PC-3 (cell line): ENCODE measurements at places on chromosomes 1 and 21. TPM values are rescaled to one million over a fixed set of nuclear protein-coding genes. Genes with fewer than 3 reads are reported as not detected.

GRCh38 chr1:231272880-231273279 is 31.9 kb downstream of the GNPAT start:
- no peak overlapping the region for H3K27ac ChIP-seq
- no peaks in the 10 kb centered on the region for H3K4me1 ChIP-seq
- no peak overlapping the region for H3K4me3 ChIP-seq
- peaks cover 33% of the 10 kb centered on the region for H3K36me3 ChIP-seq
- no peak for DNase-seq
- no peaks in the 10 kb centered on the region for H3K27me3 ChIP-seq

- H3K27ac ChIP-seq = no peak overlapping the region
- no peak overlapping the region for H3K4me3 ChIP-seq
- peaks cover 2% of the 10 kb centered on the region for H3K4me1 ChIP-seq
- H3K36me3 ChIP-seq = no peaks in the 10 kb centered on the region
- DNase-seq = no peak
These were observed 193.8 kb upstream of the EDN2 start for GRCh38 chr1:41678111-41678878.

GRCh38 chr21:36260030-36260787 is 59.8 kb upstream of the MORC3 start:
- peak; percentile 86 for DNase-seq
- H3K4me3 ChIP-seq = peak overlapping the region; percentile 65
- no peak overlapping the region for H3K27ac ChIP-seq
- no peaks in the 10 kb centered on the region for H3K27me3 ChIP-seq

TMEM54 gene
- 175 and 194 TPM in 2 replicates for total RNA-seq

DNA sequence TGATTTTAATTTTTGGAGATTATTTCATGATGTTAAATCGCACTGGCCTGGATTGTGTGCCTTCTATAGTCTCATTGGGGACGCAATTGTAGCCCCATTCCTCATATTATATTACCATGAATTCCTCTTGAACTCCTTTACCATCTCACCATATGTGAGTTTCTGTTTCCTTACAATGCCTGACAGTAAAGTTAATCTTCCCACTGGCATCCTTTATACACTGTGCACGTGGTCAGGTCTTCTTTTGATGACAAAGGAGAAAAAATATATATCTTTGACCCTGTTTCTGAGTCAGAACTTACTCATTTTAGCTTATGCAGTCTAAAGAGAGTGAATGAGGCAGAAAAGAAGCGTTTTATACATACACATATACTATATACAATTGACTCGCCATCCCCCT is 774 bp upstream of the ABL2 start:
- H3K4me3 ChIP-seq = peak overlapping the region; percentile 82
- H3K27me3 ChIP-seq = no peaks in the 10 kb centered on the region
- no peaks in the 10 kb centered on the region for H3K36me3 ChIP-seq
- DNase-seq = peak; percentile 80
- peaks cover 40% of the 10 kb centered on the region for H3K4me1 ChIP-seq

- no peaks in the 10 kb centered on the region for H3K27me3 ChIP-seq
- H3K27ac ChIP-seq = no peak overlapping the region
- no peak for DNase-seq
These were observed 38.1 kb downstream of the TRPM2 start for GRCh38 chr21:44391345-44392091.

- H3K4me3 ChIP-seq = no peak overlapping the region
- peaks cover 27% of the 10 kb centered on the region; the same call in 1 of the 2 replicates for H3K36me3 ChIP-seq
- DNase-seq = peak; percentile 60
- no peak overlapping the region for H3K27ac ChIP-seq
These were observed 7.6 kb downstream of the ZBTB48 start for GRCh38 chr1:6587261-6588005.

AKIRIN1 gene
- total RNA-seq = 58.6 and 77.3 TPM in 2 replicates

DNA sequence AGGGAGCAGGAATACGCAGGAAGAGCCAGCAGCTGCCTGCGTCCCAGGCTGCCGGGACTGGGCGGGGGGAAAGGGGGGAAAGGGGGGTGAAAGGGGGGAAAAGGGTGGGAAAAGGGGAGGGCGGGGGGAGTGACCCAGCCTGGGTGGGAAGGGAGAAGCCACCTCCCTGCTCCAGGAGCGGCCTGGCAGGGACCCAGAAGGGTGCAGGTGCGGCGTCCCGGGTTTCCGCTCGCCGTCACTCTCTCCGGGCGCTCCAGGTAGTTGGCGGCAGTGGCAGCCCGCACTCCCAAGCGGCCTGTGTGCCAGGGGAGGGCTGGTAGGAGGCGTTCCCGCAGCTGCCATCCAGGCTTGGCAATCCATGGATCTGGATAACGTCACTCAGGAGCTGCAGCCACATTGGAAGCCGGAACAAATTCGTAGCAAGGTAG is 141.0 kb upstream of the NGF start:
- H3K27ac ChIP-seq = no peak overlapping the region
- H3K4me3 ChIP-seq = no peak overlapping the region
- peak; percentile 39 for DNase-seq
